ENCODE measurements at places on chromosomes 5 and 9.

DNA sequence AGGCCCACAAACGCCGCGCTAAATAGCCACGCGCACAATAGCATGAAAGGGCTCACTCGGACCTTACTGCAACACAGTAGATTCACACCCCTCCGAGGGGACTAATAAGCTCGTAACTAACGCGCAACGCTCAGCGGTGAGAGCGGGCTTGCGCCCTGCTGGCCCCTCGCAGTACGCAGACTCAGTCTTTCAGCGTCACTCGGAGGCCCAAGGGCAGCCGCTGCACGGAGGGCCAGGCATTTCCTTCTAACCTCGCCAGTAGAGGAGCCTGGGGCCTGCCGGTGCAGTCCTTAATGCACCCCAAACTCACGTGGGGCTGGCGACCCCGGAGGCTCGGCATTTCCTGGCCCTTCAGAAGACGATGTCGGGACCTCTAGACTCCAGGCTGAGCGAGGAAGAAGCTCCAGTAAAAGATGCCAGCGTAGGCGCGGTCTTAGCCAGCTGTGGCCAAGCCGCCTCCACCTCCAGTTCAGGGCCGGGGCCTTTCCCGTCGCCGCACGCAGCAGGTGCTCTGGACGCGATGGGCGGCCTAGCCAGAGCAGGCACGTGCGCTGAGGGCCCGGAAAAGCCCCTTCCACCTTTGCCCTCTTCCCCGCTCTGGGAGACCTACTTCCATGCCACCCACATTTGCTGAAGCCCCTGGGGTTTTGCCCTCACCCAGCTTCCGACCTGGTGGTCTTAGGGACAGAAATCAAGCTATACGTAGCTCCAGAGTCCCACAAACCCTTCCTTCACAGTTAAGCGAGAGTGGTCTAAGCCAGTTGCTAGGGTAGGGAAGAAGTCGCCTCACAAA, 38.3 kb upstream of the TIFAB start:
- DNase-seq = no peak

- DNase-seq = no peak
Measured at GRCh38 chr5:139664086-139664693, 16.0 kb downstream of the CXXC5 start.

DNA sequence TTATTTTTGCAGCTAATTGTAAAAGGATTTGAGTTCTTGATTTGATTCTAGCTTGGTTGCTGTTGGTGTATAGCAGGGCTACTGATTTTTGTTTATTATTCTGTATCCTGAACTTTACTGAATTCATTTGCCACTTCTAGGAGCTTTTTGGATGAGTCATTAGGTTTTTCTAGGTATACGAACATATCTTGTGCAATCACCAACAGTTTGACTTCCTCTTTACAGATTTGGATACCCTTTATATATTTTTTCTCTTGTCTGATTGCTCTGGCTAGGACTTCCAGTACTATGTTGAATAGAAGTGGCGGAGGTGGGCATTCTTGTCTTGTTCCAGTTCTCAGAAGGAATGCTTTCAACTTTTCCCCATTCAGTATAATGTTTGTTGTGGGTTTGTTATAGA, 210.8 kb downstream of the FGF10 start:
- DNase-seq = no peak

DNA sequence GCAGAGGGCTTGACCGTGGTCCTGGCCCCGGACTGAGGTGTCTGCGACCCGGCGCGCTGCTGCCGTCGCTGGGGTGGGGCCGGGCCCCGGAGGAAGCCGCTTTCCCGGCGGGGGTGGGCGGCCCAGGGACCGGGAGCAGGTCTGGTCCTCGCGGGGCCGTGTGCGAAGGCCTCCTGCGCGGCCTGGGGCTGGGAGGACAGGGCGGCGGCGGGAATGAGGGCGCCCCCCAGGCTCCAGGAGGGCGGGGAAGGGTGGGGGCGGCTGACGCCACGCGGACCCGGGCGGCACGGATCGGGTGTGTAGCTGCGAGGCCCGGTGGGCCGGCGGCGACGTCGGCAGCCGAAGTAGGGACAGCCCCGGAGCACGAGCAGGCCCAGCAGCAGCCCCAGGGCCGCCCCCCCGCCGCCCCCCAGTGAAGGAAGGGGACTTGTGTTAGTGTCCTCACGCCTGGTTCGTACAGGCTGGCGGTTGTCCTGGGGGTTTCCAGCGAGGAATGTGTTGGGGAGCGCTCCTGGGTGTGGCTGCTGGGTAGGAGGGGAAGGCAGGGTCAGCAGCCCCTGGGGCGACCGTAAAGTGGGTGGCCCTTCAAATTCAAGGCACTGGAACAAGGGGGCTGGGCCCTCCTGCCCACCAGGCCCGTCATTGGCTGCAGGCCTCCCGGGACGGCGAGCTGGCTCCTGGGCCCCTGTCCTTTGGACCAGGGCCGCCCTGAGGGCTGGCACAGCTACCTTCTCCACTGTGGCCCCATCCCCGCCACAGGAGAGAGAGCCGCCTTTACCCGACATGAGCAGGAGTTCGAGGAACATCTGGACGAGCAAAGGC, 597 bp upstream of the TMEM250 start:
- DNase-seq = peak; percentile 49

GRCh38 chr5:12109075-12109688, 204.9 kb upstream of the CTNND2 start:
- no peak for DNase-seq

DNA sequence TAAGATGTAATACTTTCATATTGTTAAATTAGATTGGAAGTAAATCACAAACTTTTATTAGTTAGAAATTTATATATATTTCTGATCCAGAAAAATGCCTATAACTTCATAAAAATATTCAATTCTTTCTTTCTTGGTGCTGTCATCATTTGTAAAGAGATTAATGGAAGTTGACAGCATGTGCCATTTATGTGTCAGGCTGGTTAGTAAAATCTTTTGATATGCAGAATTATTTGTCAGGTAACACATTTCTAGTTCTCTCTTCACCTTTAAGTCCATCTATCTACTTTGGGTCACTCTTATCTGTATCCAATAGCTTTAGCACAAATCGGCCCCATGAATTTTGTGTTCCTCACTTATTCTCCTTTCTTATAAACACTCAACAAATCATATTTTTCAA, 102.9 kb downstream of the ISL1 start:
- no peak for DNase-seq

GRCh38 chr5:95850391-95850894, 27.9 kb upstream of the GLRX start:
- no peak for DNase-seq

- DNase-seq = peak; percentile 32
Measured at GRCh38 chr5:157574456-157575380, 857 bp downstream of the ADAM19 start.

- peak; percentile 51 for DNase-seq
Measured at GRCh38 chr5:141850244-141850768, 27.9 kb downstream of the PCDH1 start.

GRCh38 chr9:129108805-129109536, 1.6 kb downstream of the CRAT start:
- DNase-seq = no peak

GRCh38 chr5:45260292-45260691, 435.9 kb downstream of the HCN1 start:
- no peak for DNase-seq

- DNase-seq = no peak
Measured at GRCh38 chr9:21121079-21121478, 20.6 kb downstream of the IFNW1 start.

GRCh38 chr5:57172466-57173318, 1.2 kb upstream of the GPBP1 start:
- DNase-seq = no peak

DNA sequence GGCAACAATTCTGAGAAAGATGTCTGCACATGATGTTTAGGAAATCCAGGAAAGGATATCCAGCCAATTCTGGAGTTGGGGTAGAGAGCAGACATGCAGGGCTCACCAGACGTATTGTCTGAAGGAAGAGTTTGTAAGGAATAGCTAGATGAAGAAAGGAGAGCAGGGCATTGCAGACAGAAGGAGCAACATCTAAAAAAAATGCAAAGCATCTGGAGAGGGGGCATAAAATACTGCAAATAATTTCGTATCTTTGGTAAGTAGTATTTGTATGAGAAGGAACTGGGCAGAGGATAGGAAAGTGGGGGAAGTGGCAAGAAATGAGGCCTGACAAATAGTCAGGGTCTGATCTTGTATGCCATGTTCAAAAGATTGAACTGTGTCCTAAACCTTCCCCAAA, 74.8 kb downstream of the MACIR start:
- DNase-seq = no peak

- DNase-seq = no peak
Measured at GRCh38 chr5:155676967-155677366, 650.0 kb upstream of the SGCD start.

- DNase-seq = no peak
Measured at GRCh38 chr9:9117866-9118265, 1318.3 kb upstream of the DMAC1 start.

GRCh38 chr5:153456993-153457392, 33.5 kb upstream of the GRIA1 start:
- DNase-seq = no peak

GRCh38 chr9:13478160-13478559, 198.7 kb upstream of the MPDZ start:
- DNase-seq = no peak

GRCh38 chr9:137270929-137271695, 6.4 kb upstream of the TOR4A start:
- DNase-seq = no peak

DNA sequence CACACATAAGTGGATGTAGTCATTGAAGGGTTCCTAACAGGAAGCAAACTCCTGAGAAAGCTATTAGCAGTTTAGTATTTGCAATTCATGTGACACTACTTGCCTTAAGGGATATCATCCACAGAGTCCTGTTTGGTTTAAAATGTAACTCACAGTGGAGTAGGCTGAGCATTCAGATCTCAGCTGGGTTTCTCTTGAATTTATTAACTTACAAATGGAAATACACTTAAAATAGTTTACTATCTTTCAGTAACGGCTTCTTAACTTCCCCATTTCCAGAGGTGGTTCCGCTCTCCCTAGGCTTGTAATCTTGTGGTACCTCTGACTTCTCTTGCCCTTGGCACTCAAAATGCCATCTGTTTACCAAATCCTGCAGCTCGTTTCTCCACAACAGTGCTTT, 660.7 kb upstream of the ADAMTS16 start:
- DNase-seq = no peak

- DNase-seq = no peak
Measured at GRCh38 chr9:112559629-112560413, 73.2 kb downstream of the KIAA1958 start.

DNA sequence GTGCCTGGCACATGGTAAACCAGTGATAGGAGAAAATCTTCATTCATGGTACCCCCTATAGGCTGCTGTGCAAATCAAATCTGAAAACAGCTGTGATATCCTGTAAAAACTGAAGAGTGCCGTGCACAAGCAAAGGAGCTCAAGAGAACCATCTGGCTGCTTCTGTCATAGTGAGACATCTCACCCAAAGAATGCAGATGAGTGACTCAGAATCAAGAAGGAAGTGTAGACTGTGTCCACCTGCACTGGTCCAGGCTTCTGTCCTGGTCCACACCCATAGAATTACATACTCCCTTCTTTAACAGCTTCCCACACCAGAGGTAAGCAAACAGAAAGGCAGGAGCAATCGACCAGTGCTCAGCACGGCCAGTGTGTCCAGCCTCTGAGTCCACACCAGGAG, 195.9 kb downstream of the ASTN2 start:
- DNase-seq = no peak

DNA sequence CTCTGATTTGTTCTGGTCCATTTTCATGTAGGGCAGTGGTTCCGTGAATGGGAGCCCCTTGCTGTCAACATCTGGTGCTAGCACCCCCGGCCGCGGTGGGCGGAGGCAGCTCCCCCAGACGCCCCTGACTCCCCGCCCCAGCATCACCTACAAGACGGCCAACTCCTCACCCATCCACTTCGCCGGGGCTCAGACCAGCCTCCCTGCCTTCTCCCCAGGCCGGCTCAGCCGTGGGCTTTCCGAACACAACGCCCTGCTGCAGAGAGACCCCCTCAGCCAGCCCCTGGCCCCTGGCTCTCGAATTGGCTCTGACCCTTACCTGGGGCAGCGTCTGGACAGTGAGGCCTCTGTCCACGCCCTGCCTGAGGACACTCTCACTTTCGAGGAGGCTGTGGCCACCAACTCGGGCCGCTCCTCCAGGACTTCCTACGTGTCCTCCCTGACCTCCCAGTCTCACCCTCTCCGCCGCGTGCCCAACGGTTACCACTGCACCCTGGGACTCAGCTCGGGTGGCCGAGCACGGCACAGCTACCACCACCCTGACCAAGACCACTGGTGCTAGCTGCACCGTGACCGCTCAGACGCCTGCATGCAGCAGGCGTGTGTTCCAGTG, 244.0 kb downstream of the CACNA1B start:
- no peak for DNase-seq

DNA sequence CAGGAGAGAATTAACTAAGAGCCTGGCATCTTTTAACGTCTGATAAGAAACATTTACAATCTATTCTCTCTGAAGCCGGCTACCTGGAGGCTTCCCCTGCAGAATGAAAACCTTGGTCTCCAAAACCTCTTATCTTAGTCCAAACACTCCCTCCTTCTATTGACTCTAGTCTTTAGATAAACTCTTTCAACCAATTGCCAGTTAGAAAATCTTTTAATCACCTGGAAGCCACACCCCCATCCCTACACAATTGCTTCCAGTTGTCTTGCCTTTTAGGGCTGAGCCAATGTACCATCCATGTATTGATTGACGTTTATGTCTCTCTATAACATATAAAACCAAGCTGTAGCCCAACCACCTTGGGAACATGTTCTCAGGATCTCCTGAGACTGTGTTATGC, 1343.1 kb upstream of the C9orf72 start:
- no peak for DNase-seq

GRCh38 chr5:39143151-39143860, 69.1 kb upstream of the RICTOR start:
- no peak for DNase-seq

DNA sequence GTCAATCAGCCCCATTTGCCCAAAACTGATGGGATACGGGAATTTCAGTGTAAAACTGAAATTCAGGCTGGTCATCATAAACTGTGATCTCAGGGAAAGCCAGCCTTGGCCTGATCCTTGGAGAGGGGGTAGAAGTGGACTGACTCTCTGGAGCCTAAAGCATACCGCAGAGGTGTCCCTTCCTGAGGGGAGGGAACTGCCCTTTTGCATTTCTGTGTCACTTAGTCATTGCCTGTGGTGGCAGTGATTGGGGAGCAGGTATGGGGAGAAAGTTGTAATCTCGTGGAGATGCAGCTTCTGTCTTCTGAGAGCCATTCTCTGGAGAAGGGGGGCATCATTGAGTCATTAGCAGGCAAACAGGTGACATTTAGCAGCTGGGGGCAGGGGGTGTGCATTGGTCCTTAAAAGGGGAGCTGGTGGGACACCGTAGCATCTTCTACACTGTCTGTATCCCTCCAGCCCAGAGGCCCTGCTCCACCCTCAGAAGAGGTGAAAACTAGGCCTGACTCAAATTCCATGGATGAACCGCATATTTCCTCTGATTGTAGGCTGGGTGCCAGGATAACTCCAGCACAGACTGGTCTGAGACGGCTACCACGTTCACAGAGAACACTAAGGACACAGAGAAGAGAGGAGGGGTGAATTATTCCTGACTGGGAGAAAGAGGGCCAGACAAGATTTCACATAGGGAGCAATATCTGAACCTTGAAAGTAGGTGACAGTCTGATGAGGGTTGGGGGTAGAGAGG, 143.3 kb downstream of the SEC61B start:
- no peak for DNase-seq

All from stimulated activated CD4-positive, alpha-beta T cell treated with anti-CD3 and anti-CD28 coated beads, Interleukin-2, amount 100 ng/mL, for 24 hours (primary cell).